Stimulated activated CD4-positive, alpha-beta T cell treated with anti-CD3 and anti-CD28 coated beads, Interleukin-1b, Interleukin-23, amount 100 ng/mL, for 1 hour (primary cell): ENCODE measurements at places on chromosomes 3 and 15.
A peak's percentile ranks its signal among the peaks of the same experiment; 100 is the strongest.

DNA sequence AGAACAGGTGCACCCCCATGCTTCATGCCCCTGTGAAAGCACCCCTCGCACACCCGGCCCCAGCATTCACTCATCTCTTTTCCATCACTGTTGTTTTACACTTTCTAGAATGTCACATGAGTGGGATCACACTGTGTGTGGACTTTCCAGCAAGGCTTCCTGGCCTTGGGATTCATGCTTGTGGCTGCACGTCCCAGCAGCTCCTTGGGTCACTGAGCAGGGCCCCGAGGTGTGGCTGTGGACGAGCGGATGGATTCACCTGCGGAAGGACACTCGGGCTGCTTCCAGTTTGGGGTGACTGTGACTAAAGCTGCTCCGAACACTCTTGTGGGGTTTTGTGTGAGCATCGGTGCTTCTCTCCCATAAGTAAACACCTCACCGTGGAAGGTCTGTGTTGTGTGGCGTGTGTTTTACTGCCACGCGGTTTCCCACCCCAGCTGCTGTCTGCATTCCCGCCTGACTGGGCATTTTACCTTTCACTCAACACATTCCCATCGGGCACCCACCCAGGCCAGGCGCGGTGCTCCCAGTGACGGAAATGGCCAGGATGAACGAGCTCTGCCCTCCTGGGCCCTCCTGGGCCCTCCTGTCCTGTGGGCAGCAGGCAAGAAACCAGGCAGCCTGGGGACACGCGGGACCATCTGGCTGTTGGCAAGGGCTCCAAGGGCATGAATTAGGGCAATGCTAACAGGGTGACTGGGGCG lies 41.4 kb downstream of the DNAJB8 start:
- DNase-seq: no peak

DNA sequence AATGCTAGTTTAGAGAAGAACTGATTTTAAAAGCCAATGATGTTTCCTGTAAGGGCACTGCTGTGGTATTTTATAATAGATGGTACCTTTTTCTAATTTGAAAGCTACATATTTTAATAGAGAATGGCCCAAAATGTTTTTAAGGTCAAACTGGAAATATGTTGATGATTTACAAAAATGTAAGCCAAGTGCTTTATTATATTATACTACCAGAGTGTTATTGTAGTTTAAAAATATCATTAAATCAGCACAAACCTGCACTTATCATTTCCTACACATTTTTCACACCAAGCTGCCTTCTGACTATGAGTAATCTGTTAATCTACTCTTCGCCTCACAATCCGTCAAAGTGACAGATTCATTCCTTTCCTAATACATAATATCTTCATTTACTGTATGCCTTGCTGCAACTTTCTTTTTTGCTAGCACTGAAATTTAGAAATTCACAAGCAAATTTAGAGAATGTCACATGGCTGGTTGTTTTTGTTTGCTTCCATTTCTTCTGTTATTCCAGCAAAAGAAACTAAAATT lies 126.4 kb upstream of the FAM3D start:
- DNase-seq: no peak

GRCh38 chr3:116318370-116318769 lies 126.9 kb downstream of the LSAMP start:
- no peak for DNase-seq

- DNase-seq: no peak
These were observed 169.5 kb downstream of the CADPS start for GRCh38 chr3:62705721-62706120.

GRCh38 chr3:171175741-171176234 lies 149.3 kb upstream of the SLC2A2 start:
- DNase-seq: no peak

DNA sequence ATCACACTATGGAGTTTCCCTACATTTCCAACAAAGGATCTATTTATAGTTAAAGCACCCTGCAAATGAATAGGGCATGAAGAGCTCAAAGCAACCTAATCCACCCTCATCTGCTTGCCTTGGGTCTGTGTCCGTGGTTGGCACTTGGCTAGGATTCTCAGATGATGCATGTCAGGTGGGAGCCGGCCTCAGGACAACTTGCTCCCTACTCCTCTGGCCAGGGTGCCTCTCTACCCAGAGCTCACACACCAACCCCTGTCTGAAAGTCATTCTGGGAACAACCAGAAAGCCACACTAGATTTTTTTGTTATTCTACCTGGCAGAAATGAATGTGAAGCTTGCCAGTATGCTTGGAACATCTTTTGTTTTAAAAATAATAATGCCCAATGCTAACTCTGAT lies 13.2 kb downstream of the ARHGEF3 start:
- no peak for DNase-seq

GRCh38 chr3:194098081-194098842 lies 37.7 kb upstream of the HES1 start:
- DNase-seq: no peak

DNA sequence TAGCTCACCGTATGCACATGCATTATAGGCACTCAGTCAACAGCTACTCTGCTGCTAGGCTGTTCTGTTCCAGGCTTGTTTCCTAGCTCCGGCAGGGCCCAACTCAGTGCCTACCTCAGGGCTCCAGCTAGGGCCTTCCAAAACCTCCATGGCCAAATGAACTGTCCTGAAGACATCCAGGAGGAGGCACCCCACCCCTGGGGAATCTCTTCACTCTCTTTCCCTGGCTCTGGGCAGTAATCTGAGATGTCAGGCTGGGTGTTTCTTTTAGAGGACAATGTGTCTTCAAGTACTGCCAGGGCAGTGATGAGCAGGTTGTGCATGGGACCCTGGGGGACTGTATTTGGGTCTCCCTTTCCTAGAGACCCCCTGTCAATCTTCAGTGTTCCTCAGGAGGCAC lies 38.3 kb upstream of the TPM1 start:
- DNase-seq: no peak

DNA sequence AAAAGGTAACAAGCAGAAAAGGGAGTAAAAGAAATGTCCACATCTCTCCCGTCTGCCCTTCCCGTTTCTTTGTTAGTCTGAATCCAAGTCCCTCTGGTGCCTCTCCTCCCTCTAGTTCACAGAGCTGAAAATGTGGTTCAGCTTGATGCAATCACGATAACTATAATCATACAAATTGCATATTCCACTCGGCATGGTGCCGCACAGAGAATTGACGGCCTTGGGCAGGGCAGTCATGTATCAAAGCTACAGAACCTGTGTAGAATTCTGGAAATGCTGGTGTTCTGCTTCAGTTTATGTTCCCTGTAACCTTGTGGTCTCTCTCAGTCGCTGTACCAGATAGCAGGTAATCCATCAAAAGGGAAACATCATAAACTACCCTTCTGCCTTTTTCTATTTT lies 562.9 kb upstream of the CBLB start:
- DNase-seq: no peak

DNA sequence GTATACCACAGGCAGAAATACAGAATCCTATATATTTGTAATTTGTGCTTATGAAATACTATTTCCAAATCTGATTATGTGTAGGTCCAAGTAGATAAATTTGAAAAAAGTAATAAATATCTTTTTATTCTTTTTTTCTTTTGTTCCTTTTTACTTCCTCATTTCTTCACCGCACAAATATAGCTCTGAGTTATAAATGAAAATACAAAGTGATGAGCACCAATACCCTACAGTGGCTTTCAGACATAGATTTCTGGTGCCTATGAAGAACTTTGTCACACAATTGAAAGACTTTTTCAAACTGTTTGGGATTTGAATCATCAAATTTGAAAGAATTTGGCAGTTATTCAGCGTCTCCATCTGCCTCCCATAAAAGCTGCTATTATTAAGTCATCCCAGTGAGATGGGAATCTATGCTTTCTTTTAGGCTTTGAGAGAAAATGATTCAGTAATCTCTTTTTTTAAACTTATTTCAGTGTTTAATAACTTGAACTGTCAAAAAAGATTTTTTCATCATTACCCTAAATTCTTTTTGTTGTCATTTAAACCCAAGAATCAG lies 363.6 kb upstream of the GOLIM4 start:
- no peak for DNase-seq

DNA sequence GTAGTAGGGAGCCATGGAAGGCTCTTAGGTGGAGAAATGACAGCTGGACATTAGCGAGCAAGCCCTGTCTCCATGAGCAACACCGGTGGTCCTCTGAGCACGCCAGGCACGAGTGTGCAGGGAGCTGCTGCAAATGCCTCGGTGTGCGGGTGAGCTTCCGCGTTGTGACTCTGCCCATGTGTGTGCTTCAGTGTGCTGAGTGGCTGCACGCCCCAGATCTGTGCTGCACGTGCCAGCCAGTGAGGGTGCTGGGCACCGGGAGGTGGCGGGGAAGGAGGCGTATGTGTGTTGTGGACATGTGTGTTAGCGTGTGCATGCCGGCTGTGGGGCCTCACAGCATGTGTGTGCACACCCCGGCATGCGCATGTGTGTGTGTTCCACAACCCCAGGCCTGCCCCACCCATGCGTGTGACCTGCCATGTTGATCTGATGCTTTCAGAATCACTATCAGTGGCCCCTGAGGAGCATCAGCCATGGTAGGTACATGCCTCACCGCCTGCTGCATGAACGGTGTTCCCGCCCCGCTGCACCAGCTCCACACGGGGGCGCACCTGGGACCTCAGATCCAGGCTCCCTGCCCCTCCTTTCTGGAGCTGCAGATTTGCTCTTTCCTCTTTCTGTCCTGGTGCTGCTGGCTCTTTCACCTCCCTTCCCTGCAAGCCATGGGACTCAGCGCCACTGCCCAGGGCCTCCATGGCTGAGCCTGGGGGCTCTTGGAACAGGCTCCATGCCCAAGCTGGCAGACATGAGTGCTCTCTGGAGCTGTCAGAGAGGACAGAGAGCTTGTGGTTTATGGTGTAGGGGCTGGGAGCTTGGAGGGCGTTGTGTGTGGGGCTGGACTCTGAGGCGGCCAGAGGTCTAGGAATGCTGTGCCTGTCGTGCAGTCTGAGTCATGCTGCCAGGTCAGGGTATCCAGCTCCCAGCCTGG lies 169.4 kb downstream of the TBC1D2B start:
- peak; percentile 38 for DNase-seq

- no peak for DNase-seq
These were observed 19.7 kb downstream of the SLC6A20 start for GRCh38 chr3:45776611-45777010.
